Stomach (tissue), 19 donors: ENCODE measurements at places on chromosomes 4 and X.

GRCh38 chrX:38154340-38154739 lies 66.3 kb downstream of the SRPX start:
- no peak for DNase-seq

DNA sequence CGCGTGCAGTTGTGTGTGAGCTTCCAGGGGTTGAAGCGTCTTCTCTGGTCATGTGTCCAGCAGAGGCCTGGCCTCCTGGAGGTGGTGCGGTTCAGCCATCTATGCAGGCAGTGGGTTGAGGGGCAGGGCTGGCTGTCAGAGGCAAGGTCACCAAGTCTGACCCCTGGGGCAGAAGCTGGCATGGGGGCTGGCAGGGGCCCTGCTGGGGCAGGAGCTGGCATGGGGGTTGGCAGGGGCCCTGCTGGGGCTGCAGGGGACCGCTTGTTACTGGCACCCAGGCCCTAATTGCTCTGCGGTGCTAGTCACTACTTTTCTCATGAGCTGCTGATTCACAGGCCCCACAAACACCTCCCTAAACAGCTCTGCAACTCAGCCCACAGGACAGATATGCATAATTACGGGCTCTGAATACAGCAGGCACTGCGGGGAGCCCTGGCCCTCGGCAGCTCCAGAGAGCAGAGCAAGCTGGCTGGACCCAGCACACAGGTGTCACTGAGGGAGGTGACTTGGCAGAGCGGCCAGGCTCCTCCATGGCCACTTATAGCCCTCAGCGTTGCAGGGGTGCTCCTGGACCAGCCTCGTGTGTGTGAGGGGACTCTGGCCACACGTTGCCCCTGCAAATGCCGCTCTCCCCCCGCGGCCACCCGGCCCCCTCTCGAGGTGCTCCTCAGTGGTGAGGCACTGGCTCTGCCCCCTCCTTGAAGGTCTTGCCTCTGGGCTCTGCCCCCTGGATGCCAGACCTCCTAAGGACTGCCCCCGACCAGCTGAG lies 32.7 kb downstream of the CPLX1 start:
- no peak for DNase-seq

- DNase-seq, result peak; percentile 73
Measured at GRCh38 chr4:3013839-3014350, 50.5 kb downstream of the GRK4 start.

GRCh38 chrX:56793521-56794320 lies 64.7 kb downstream of the NBDY start:
- DNase-seq, result peak; percentile 22

DNA sequence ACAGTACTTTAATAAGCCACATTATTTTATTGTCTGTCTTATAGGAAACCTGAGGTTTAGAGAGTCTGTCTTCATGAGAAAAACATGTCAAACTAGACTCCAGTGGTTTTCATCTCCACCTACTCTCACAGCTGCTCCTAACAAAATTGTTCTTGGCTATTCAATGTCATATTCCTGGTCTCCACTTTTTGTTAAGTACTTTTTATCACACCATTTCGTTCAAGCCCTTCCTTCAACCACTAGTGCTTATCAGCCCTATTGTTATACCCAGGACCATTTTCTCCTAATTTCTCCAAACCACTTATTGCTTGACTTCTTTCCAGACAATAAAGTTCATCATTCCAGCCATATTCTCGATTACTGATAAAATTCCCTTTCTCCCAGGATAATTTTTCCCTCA lies 1674.3 kb upstream of the AGA start:
- no peak for DNase-seq

GRCh38 chr4:127007305-127007704 lies 625.5 kb upstream of the INTU start:
- no peak for DNase-seq

DNA sequence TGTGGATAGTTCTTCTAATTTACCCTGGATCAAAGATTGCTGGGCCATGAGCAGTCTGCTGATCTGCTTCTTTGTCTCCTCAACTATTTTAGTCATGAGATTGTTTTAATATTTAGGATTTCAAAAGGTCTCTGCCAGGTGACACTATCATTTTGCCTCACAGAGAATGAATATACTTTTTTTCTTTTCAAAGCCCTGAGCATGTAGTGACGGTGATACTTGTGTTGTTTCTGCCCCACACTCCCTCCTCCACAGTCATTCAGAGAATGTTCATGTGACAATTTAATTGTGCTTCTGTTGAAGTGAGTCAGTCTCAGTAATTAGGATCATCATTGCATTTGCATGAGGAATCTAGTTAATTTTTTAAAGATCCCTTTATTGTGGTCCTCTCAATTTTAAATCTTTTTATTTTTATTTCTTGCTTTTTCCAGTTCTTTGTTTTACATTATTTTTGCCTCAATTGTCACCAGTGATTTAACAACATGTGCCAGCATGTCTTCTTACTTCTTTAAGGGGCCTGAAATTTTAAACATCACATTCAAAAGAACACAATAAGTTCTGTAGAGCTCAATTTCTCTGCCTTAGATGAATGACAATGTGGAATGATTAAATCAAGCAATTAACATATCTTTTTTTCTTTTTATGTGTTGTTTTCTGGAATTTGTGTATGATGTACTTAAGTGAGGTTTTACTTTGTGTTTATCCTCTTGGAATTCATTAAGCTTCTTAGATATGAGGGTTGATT lies 12.3 kb downstream of the MMRN1 start:
- no peak for DNase-seq

- peak; percentile 16 for DNase-seq
Measured at GRCh38 chrX:30301963-30302362, 7.2 kb downstream of the NR0B1 start.

- DNase-seq, result no peak
Measured at GRCh38 chrX:118795528-118796280, 27.9 kb upstream of the ZCCHC12 start.

DNA sequence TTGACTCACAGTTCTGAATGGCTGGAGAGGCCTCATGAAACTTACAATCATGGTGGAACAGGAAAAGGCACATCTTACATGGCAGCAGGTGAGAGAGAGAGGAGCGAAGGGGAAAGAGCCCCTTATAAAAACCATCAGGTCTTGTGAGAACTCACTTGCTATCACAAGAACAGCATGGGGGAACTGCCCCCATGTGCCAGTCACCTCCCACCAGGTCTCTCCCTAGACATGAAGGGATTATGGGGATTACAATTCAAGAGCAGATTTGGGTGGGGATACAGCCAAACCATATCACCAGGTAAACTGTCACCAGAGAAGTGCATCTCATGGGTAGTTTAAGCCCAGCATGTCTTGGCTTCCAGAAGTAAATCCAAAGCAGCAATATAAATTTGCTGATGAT lies 7.5 kb upstream of the SMARCA5 start:
- DNase-seq, result no peak

DNA sequence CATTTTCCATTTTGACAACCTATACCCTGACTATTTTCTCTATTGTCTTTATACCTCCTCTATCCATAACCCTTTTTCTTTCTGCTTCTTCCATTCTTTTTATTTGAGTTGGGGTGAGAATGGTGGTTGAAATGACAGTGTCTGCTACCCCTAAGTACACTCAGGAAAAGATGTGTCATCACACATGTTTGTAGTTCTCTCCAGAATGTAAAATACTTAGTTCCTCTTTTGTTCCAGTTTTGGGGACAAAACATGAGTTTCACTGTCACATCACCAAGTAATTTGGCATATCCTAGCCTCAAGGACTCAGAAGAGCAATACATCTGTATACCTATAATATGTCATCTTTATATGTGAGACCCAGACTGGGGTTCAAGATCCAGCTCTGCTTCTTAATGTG lies 90.3 kb downstream of the COMMD8 start:
- no peak for DNase-seq

GRCh38 chrX:2643880-2644279 lies 47.2 kb upstream of the CD99 start:
- DNase-seq, result no peak

- DNase-seq, result no peak
Measured at GRCh38 chr4:5784960-5785611, 74.1 kb downstream of the EVC start.

GRCh38 chr4:185322803-185323202 lies 72.9 kb downstream of the LRP2BP start:
- DNase-seq, result no peak

DNA sequence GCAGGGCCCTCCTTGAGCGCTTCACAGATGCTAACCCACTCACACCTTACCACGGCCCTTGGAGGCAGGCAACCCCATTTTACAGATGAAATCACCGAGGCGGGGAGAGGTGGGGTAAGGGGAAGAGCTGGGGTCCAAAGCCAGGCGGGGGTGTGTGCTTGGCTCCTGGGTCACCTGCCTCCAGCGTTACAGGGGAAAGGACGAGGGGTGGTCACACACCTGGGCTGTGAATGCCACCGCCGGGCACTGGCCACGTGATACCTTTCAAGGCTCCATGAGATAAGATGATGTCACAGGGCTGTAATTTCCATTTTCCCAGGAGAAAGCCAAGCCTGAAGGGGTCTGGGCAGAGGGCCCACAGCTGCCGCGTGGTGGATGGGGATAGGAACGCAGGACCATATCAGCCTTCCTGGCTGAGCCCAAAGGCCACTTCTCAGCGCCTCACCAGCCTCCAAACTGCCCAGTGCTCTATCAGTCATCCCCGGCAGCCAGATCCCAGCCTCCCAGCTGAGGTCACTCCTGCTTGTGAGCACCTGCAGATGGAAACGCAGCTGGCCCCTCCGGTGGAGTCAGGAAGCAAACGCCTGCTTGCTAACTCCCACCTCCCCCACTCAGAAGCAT lies 62.4 kb upstream of the CRMP1 start:
- peak; percentile 66 for DNase-seq

DNA sequence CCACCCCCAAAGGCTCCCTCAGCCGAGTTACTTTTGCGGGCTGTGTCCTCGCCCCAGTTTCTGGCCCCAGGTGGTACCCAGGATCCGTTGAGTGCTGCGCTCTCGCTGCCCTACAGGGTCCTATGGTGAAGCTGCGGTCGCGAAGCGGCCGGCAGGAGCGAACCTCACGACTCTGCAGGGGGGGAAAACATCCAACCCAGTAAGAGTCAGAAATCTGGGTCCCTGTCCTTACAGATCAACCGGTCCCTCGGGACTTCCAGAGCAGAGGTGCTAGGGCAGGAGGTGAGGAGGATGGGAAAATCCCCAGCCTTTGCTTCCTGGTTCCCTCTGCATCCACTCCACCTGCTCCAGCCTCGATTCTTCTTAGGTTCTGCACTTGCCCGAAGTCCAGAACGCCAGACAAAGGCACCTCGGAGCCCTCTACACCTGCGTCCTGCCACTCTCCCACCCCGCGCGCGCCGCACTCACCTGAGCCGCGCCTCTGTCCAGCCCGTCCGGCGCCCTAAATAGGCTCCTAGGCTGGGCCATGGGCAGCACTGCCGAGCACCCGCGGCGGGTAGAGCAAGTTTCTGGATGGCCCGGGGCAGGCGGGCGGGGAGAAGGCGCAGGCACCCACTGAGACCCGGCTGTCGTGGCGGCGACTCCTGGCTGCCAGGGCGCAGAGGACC lies at the start of gene HS3ST1:
Gene HS3ST1, minus strand, starts transcription at position 664 of the 668 bp plus-strand sequence. CDS start 28,889 bp downstream, outside the sequence.
- DNase-seq, result no peak

GRCh38 chr4:65007841-65008439 lies 598.7 kb upstream of the TECRL start:
- DNase-seq, result no peak

DNA sequence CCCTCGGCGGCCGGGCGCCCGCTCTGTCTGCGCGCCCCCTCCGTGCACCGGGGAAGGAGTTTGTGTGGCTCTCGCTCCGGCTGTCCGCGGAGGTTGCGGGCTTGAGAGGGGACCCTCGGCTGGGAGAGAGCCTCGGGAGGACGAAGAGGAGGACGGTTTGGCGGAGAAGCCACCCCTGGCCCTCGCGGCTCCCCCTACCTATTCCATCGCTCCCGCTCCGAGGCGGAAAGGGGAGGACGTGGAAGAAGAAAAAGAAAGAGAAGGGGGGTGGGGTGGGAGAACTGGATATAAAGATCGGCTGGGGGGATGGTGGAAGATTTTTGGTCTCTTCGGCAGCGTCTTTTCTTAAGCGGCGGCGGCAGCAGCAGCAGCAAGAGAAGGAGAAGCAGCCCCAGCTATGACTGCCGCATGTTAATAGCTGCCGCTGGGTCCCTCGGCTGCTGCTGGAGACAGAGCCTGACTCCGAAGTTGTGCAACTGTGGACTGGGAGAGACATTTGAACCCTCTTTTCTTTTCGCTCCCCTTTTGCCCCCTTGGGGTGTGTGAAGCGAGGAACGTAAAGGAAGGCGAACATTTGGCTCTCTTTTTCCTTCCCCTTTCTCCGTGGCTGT lies 895 bp downstream of the ADGRL3 start:
- DNase-seq, result no peak

GRCh38 chrX:101385026-101385684 lies 836 bp downstream of the BTK start:
- no peak for DNase-seq

DNA sequence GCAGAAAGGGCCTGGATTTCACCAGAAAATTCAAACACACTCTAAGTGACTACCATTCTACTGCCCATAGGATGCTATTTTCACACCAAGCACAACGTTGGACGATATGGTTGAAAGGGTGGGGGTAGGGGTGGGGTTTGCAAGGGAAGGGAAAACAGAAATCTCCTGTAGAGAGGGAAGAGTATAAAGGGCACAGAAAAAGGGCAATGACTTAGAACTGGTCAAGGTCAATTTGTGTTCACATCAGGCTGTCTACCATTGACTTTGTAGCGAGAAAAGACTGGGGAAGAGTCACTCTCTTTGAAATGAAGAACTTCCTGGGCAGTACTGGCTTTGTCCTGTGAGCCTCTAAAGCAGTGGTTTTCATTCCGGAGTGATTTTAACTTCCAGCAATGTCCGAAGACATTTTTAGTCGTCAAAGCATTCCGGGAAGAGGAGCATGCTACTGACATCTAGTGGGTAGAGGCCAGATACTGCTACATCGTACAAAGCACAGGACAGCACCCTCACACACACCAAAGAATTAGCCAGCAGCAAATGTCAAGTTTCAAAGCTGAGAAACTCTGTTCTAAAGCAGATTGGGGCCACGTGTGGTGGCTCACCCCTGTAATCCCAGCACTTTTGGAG lies 48.4 kb upstream of the SLC7A3 start:
- DNase-seq, result no peak

DNA sequence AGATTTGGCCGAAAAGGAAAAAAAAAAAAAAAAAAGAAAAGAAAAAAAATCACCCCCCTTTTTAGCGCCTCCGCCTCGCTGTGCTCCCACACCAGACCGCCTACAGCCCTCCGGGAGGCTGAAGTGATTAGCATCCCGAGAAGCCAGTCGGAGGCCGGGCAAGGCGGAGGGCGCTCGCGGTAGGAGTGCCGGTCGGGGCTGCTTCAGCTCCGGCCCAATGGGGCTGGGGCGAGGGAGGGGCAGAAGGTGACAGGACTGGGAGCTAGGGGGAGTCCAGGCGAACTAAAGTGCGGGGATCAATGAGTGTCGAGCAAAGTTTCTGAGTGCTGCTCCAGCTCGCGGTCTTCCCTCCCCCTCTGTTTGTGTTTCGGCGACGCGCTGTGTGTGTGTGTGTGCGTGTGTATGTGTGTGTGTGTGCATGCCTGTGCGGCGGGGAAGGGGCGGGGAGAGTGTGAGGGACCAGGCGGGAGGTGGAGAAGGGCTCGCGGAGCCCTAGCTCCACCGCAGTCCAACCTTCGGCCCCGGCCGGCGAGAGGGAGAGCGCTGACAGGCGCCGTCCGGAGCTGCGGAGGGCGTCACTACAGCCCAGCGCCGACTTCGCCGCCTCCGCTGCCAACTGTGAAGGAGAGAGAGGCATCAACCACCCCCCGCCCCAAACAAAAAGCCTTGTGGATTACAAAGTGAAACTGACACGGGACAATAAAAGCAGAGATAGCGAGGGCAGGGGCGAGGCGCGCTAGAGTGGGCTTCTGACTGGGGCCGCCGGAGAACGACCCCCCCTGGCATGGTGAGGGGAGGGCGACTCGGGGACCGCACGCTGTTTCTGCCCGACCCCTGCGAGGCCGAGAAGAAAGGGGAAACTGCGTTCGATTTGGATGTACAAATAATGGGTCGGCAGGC lies at the start of gene FAT4:
Gene FAT4, plus strand, starts transcription at position 280 of the 900 bp plus-strand sequence. CDS start 1,457 bp downstream, outside the sequence.
- DNase-seq, result peak; percentile 98

- DNase-seq, result peak; percentile 51
Measured at GRCh38 chrX:77446908-77447652, at the start of gene FGF16. Gene FGF16 (plus strand): TSS chrX:77447389. CDS start chrX:77447675, 286 bp downstream.
